ENCODE measurements at places on chromosomes 3 and 15.

GRCh38 chr3:182713743-182714517, 79.4 kb upstream of the ATP11B start:
- DNase-seq = no peak
- H3K36me3 ChIP-seq = no peaks in the 10 kb centered on the region
- H3K4me1 ChIP-seq = peaks cover 8% of the 10 kb centered on the region
- H3K4me3 ChIP-seq = no peak overlapping the region

- H3K4me1 ChIP-seq = peaks cover 43% of the 10 kb centered on the region
- no peaks in the 10 kb centered on the region for H3K27me3 ChIP-seq
- H3K36me3 ChIP-seq = peaks cover 7% of the 10 kb centered on the region
- H3K4me3 ChIP-seq = no peak overlapping the region
- no peak overlapping the region for H3K27ac ChIP-seq
Observed at GRCh38 chr3:61593446-61594029, 32.2 kb downstream of the PTPRG start.

DNA sequence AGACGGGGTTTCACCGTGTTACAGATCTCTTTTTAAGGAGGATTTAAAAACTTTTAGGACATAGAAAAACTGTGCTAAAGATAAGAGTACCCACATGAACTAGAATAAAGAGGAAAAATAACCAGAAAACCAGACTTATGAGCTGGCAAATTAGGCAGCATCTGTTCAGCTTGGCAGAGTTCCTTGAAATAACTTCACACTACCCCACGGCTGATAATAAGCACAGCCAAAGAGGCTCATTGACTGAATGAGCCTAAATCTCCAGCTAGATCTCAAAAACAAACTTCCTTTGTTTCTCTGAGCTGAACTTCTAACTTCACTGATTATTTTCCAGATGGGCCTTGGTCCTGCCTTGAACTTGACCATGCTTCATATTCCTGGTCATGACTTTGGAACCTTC, 26.7 kb upstream of the PIK3R4 start:
- no peak overlapping the region for H3K27ac ChIP-seq
- H3K27me3 ChIP-seq = peaks cover 6% of the 10 kb centered on the region
- H3K4me1 ChIP-seq = no peaks in the 10 kb centered on the region
- H3K4me3 ChIP-seq = no peak overlapping the region

DNA sequence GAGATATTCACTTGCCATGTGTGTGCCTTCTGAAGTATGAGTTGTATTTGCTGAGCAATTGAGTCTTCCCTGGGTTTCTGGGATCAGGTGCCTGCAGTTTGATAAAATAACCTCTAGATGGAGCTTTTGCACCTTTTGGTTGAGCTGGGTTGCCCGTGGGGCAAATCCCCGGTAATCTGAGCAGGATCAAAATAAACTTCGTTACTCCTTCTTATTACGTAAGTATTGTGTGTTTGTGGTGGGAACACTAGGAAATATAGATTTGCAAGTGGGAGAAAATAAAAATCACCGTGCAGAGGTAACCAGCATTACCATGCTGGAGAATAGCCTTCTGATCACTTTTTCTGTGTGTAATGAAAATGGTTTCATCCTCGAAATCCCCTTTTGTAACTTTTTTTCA, 277.4 kb upstream of the NR2E3 start:
- H3K4me3 ChIP-seq = no peak overlapping the region
- H3K27ac ChIP-seq = no peak overlapping the region
- peaks cover 4% of the 10 kb centered on the region for H3K36me3 ChIP-seq
- H3K27me3 ChIP-seq = peaks cover 8% of the 10 kb centered on the region
- H3K4me1 ChIP-seq = no peaks in the 10 kb centered on the region

GRCh38 chr15:33149919-33150318, 44.6 kb downstream of the FMN1 start:
- no peak for DNase-seq
- H3K27ac ChIP-seq = no peak overlapping the region
- no peaks in the 10 kb centered on the region for H3K27me3 ChIP-seq
- no peaks in the 10 kb centered on the region for H3K36me3 ChIP-seq
- no peak overlapping the region for H3K4me3 ChIP-seq

DNA sequence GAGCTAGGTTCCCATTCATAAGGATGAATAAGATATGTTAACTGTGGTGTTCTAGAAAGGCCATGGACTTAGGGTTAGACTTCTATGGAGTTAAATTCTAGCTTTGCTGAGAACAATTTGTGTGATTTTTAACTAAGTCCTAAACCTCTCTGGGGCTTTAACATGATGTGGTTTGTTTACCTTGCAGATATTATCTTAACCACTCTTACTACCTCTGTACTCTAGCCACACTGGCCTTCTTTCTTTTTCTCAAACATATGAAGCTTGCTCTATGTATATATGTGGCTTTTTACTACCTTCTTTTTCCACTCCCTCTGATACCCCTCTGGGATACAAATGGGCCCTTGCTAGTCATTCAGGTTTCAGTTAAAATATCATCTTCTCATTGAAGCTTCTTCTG, 108.4 kb downstream of the ZNF609 start:
- DNase-seq = no peak
- H3K27ac ChIP-seq = no peak overlapping the region
- H3K27me3 ChIP-seq = no peaks in the 10 kb centered on the region
- H3K36me3 ChIP-seq = peaks cover 9% of the 10 kb centered on the region
- H3K4me1 ChIP-seq = peaks cover 16% of the 10 kb centered on the region

DNA sequence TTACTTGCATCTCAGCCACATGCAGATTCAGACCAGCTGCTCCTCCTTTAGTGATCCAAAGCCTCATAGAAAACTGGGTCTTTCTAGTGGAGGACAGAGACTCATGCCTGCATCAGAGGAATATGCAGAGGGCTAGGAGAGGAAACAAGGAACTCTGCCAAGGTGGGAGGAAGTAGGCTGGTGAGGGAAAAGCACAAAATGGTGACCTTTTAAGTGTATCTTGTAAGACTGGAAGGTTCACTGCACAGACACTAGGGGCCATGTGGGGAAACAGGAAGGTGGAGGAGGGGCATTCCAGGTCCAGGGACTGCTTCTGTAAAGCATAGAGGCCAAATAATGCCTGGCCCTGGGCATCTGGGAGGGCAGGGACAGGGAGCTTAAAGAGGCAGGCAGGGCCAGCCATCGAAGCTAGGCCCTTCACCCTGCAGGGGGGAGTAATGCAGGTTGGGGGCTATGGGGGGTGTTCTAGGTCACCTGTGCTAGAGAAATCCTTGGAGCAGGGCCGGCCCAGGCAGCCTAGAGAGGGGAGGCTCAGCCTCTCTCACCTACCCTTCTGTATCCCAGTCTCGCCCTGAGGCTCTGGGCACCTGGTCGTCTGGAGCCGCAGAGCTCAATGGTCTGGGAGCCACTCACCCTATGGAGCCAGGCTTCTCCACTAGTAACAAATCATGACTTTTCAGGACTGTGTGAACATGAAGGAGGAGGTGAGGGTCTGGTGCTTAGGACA, 117.7 kb downstream of the DNAJB8 start:
- no peaks in the 10 kb centered on the region for H3K36me3 ChIP-seq
- no peaks in the 10 kb centered on the region for H3K27me3 ChIP-seq
- no peak for DNase-seq
- H3K27ac ChIP-seq = peak overlapping the region; percentile 79

- H3K27me3 ChIP-seq = no peaks in the 10 kb centered on the region
- H3K27ac ChIP-seq = no peak overlapping the region
- no peak for DNase-seq
- no peak overlapping the region for H3K4me3 ChIP-seq
Observed at GRCh38 chr3:85875589-85875988, 916.8 kb downstream of the CADM2 start.

- DNase-seq = no peak
- no peak overlapping the region for H3K4me3 ChIP-seq
- H3K4me1 ChIP-seq = peaks cover 12% of the 10 kb centered on the region
- H3K27me3 ChIP-seq = no peaks in the 10 kb centered on the region
- H3K36me3 ChIP-seq = no peaks in the 10 kb centered on the region
Observed at GRCh38 chr3:71262364-71263265, 320.9 kb downstream of the FOXP1 start.

GRCh38 chr15:57505056-57505715, 86.5 kb upstream of the MYZAP start:
- no peak for DNase-seq
- no peaks in the 10 kb centered on the region for H3K36me3 ChIP-seq
- peaks cover 28% of the 10 kb centered on the region for H3K4me1 ChIP-seq
- H3K4me3 ChIP-seq = no peak overlapping the region
- H3K27me3 ChIP-seq = no peaks in the 10 kb centered on the region
- H3K27ac ChIP-seq = no peak overlapping the region

DNA sequence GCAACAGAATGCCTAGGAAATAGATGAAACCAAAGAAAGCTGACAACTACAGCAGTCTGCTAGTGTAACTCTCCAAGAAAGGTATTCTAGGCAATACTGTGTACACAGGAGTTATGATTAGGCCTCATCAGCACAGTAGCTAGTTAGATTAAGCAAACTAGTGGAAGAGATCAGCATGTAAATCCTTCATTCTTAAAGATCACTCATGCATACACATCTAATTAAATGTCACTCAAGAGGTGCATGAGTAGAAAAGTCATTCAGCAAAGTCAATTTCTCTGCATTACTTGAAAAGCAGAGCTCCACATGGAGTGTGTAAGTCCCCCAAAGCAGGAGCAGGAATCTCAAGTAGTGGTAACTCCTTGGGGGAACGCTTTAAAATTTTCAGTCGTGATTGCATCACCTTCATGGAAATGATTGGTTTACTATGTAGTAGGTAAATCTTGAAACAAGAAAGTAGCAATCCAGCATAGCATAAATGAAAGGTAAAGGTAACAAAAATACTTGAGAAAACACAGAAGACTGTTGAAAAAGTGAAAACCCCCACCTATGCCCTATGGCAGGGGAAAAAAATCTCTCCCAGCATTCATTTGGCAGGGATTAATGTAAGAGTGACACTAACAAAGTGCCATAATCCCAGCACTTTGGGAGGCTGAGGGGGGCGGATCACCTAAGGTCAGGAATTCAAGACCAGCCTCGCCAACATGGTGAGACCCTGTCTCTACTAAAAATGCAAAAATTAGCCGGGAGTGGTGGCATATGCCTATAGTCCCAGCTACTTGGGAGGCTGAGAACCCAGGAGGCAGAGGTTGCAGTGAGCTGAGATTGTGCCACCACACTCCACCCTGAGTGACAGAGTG, 29.4 kb upstream of the PPIB start:
- DNase-seq = no peak
- H3K4me3 ChIP-seq = no peak overlapping the region
- H3K36me3 ChIP-seq = peaks cover 3% of the 10 kb centered on the region
- H3K4me1 ChIP-seq = no peaks in the 10 kb centered on the region
- H3K27ac ChIP-seq = peak overlapping the region; percentile 24
- H3K27me3 ChIP-seq = no peaks in the 10 kb centered on the region

DNA sequence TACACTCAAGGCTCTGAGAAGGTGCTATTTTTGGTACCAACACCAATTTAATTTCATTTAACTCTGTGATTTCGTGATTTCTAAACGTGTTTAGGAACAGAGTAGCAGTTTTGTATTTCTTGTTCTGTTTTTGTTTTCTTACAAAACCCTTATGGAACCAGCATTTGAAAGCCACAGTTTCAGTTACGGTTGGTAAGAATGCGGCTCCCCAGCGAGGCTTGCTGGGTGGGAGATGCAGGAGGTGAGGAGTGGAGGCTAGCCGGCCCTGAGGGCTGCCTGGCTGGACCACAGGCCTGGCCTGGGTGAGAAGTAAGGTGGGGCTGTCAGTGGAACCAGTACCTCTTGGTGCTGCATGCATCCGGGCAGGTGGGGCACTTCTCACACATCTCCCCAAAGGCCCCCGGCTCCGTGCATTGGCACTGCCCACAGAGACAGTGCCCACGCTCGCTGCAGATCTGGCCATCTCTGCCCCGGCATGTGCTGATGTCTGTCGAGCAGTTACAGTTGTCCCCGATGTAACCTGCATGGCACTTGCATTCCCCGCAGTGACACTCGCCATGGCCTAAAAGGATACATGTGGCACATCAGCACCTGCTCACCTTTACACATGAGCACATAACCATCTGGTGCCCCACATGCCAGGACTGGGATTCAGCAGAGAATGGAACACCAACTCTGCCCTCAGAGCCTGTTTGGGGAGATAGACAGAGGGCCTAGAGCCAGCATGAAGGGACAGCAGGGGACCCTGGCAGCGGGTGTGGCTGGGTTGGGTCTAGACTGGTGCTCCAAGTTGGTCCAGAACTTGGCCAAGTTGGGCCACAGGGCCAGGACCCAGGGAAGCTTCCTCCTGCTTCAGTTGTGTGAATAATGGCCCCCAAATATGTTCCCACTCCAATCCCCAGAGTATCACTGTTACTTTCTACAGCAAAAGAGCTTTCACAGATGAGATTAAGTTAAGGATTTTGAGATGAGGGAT, 43.4 kb downstream of the UMPS start:
- H3K36me3 ChIP-seq = peaks cover 7% of the 10 kb centered on the region
- peaks cover 61% of the 10 kb centered on the region for H3K4me1 ChIP-seq
- H3K4me3 ChIP-seq = no peak overlapping the region
- peak overlapping the region; percentile 55 for H3K27ac ChIP-seq
- DNase-seq = no peak

DNA sequence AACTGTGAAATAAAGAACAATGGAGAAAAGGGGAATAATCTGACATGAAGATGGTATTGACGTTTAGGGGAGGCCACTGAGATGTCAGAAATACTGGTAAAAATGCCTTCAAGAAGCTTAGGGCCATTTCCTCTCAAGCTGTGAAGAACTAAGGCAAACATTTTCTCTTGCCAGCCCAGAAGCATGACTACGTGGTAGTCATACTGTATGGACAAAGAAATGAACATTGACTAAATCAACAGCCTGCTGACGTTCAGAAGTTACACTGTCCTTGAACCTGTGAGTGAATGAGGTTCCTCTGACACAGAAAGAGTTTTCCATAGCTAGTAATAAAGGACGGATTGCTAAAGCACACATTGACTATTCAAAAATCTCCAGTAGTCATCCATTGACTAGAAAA, 121.0 kb downstream of the P3H2 start:
- H3K4me3 ChIP-seq = no peak overlapping the region
- H3K27ac ChIP-seq = no peak overlapping the region
- no peaks in the 10 kb centered on the region for H3K27me3 ChIP-seq
- no peak for DNase-seq
- H3K4me1 ChIP-seq = peaks cover 8% of the 10 kb centered on the region

- H3K36me3 ChIP-seq = no peaks in the 10 kb centered on the region
- no peak overlapping the region for H3K4me3 ChIP-seq
- no peak for DNase-seq
- H3K27ac ChIP-seq = peak overlapping the region; percentile 35
- H3K4me1 ChIP-seq = peaks cover 10% of the 10 kb centered on the region
Observed at GRCh38 chr15:90838544-90838943, 29.8 kb upstream of the FURIN start.

- DNase-seq = no peak
- H3K4me3 ChIP-seq = no peak overlapping the region
- H3K36me3 ChIP-seq = no peaks in the 10 kb centered on the region
- H3K4me1 ChIP-seq = peaks cover 24% of the 10 kb centered on the region
Observed at GRCh38 chr3:78729946-78730345, 1037.9 kb downstream of the ROBO1 start.

DNA sequence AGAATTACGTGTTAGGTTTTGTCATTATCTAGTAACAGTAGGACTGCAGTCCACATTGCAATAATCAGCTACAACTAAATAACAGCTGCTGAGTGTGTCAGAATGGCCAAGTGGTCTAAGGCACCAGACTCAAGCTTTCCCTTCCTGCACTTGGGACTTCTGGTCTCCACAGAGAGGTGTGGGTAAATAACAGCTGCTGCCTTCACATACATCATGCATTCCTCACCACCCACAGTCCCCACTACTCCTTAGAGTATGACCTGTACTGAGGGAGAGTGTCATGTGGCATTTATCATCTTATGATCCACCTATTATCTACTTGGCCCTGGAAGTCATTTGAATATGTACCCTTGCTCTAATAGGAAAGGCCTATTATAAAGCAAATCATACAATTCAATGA, 22.2 kb upstream of the ZMAT3 start:
- no peak overlapping the region for H3K4me3 ChIP-seq
- H3K36me3 ChIP-seq = no peaks in the 10 kb centered on the region
- no peak overlapping the region for H3K27ac ChIP-seq
- no peak for DNase-seq

All from neural crest cell (in vitro differentiated cells).